ENCODE measurements at places on chromosomes 5 and 9. TPM values are rescaled to one million over a fixed set of nuclear protein-coding genes. Genes with fewer than 3 reads are reported as not detected.

GRCh38 chr5:80967500-80968181 lies 7.5 kb downstream of the RASGRF2 start:
- H3K4me3 ChIP-seq = no peak overlapping the region
- no peak for DNase-seq
- H3K36me3 ChIP-seq = no peaks in the 10 kb centered on the region
- no peaks in the 10 kb centered on the region for H3K27me3 ChIP-seq

DNA sequence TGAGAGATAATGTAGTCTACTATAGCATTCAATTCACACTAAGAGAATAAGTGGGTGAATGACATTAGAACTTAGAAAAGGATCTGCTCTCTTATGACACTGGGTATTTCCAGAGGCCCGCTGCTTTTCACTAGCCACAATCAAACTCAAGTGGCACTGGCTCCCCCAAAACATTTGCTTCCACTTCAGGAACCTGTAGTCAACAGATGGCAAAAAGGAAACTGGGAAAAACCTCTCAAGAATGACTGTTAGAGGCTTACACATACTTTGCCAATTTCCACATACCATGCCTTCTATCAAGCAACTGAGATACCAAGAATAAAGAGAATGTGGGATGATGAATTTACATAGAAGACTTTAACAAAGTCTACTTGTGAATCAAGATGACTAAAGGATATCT lies 11.2 kb downstream of the POC5 start:
- peaks cover 8% of the 10 kb centered on the region for H3K36me3 ChIP-seq
- H3K27ac ChIP-seq = no peak overlapping the region
- H3K4me1 ChIP-seq = peaks cover 2% of the 10 kb centered on the region
- DNase-seq = no peak
- H3K27me3 ChIP-seq = no peaks in the 10 kb centered on the region

GRCh38 chr5:39062530-39062929 lies 11.7 kb downstream of the RICTOR start:
- peaks cover 2% of the 10 kb centered on the region for H3K36me3 ChIP-seq
- peaks cover 41% of the 10 kb centered on the region for H3K4me1 ChIP-seq
- no peak for DNase-seq
- H3K4me3 ChIP-seq = peak overlapping the region; percentile 16

- H3K4me3 ChIP-seq = no peak overlapping the region
- peaks cover 8% of the 10 kb centered on the region for H3K4me1 ChIP-seq
- H3K27me3 ChIP-seq = no peaks in the 10 kb centered on the region
- DNase-seq = no peak
- no peaks in the 10 kb centered on the region for H3K36me3 ChIP-seq
Observed at GRCh38 chr9:14585730-14586473, 107.3 kb downstream of the ZDHHC21 start.

DNA sequence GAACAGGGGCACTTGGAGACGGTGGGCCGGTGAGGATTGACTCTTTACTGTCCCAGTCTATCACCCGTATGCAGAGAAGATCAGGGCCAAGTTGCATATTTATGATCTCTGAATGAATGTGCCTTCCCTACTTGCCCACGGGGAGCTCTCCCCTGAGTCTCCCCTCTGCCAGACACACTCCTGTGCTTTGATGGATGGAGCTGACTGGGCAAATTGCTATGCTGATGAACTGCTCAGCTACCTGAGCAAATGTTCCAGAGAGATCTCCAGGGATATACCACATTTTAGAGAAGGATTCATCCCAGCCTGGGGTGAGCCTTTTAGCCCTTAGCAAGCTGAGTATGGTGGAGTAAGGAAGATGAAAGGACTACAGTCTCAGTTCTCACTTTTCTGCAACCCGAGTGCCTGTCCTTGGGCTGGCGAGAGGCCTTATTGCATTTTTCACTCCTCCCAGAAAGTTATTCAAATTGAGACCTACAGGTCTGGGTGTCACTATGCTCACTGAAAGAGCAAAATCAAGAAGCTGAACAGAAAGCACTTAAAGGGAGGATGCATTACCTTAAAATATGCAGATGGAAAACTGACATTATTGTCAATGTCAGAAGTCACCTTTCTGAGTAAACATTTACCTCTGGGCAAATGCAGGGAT lies 526.7 kb upstream of the WWC1 start:
- no peak overlapping the region for H3K27ac ChIP-seq
- H3K4me3 ChIP-seq = no peak overlapping the region
- peaks cover 2% of the 10 kb centered on the region for H3K36me3 ChIP-seq
- peaks cover 5% of the 10 kb centered on the region for H3K27me3 ChIP-seq

DNA sequence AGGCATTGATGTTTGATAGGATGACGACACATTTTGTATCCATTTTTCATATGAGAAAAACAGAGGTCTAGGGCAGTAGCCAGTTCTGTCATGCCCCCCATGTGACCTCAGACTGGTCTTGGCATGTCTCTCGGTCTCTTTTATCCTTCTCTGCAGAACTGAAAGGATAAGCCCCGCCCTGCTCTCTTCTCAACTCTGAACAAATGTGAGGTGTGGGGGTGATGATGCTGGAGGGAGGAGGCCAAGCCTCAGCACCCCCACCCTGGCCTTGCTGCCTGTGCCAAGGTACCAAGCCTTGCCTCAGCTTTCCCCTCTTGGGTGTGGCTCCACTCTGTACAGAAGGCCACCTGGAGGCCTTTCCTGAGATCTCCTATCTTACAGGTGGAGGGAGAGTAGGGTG lies 19.5 kb upstream of the CRB2 start:
- no peaks in the 10 kb centered on the region for H3K36me3 ChIP-seq
- peak overlapping the region; percentile 29 for H3K27ac ChIP-seq
- H3K4me1 ChIP-seq = peaks cover 28% of the 10 kb centered on the region
- DNase-seq = no peak
- H3K27me3 ChIP-seq = no peaks in the 10 kb centered on the region

The RGS7BP gene
- not detected for total RNA-seq

The PDZD2 gene
- 3.0 TPM for total RNA-seq

The SYK gene
- total RNA-seq = 7.7 TPM

The TEX48 gene
- total RNA-seq = not detected

The ANKRD55 gene
- 3.1 TPM for total RNA-seq
